A549 treated with Hydrocortisone at 1 μM for 4 hours (cell line): ENCODE measurements at places on chromosomes 3 and 15. TPM values are rescaled to one million over a fixed set of nuclear protein-coding genes. Genes with fewer than 3 reads are reported as not detected.

CHRFAM7A gene
- 5.2 to 7.9 TPM (median 7.1 TPM) in 5 replicates for total RNA-seq

NEK10 gene
- total RNA-seq: 0.59 to 1.2 TPM (median 0.67 TPM) in 5 replicates

ATP2B2 gene
- 0.03 to 0.12 TPM (median 0.08 TPM) in 5 replicates for total RNA-seq

LRRIQ4 gene
- total RNA-seq: not detected in 5 replicates

FBXO40 gene
- total RNA-seq: not detected in 5 replicates

BDH1 gene
- total RNA-seq: 2.6 to 4.4 TPM (median 3.5 TPM) in 5 replicates

ZMYND10 gene
- 0.79 to 1.7 TPM (median 1.1 TPM) in 5 replicates for total RNA-seq

CMTM6 gene
- total RNA-seq: 33.8 to 49.5 TPM (median 40.3 TPM) in 5 replicates

IL17RD gene
- total RNA-seq: 0.54 to 1.4 TPM (median 1.1 TPM) in 5 replicates

PARP15 gene
- total RNA-seq: not detected in 5 replicates

LEKR1 gene
- 0.54 to 0.63 TPM (median 0.59 TPM) in 5 replicates for total RNA-seq

CD80 gene
- total RNA-seq: not detected in 5 replicates

LOXL1 gene
- 0.17 to 1.2 TPM (median 0.68 TPM) in 5 replicates for total RNA-seq

XYLB gene
- total RNA-seq: 3.2 to 4.9 TPM (median 3.6 TPM) in 5 replicates

SPATA12 gene
- 0.30 to 0.38 TPM (median 0.37 TPM) in 5 replicates for total RNA-seq

AGBL1 gene
- not detected in 5 replicates for total RNA-seq

STT3B gene
- total RNA-seq: 58.8 to 86.5 TPM (median 73.3 TPM) in 5 replicates

LMAN1L gene
- total RNA-seq: 0.09 to 0.15 TPM in 2 of 5 replicates, not detected in the others

ARL6IP5 gene
- total RNA-seq: 77.0 to 101 TPM (median 79.6 TPM) in 5 replicates

P3H2 gene
- 28.0 to 47.3 TPM (median 34.5 TPM) in 5 replicates for total RNA-seq

GHRL gene
- 0.13 TPM in 1 of 5 replicates, not detected in the others for total RNA-seq

AMOTL2 gene
- total RNA-seq: 48.8 to 54.2 TPM (median 50.3 TPM) in 5 replicates

EAF2 gene
- total RNA-seq: 1.6 to 2.4 TPM (median 2.1 TPM) in 5 replicates

CFAP20DC gene
- total RNA-seq: 2.1 to 2.7 TPM (median 2.2 TPM) in 5 replicates

FEZF2 gene
- not detected in 5 replicates for total RNA-seq

KCNAB1 gene
- not detected in 5 replicates for total RNA-seq

HTR3E gene
- total RNA-seq: not detected in 5 replicates

FAM107A gene
- total RNA-seq: 0.17 to 0.29 TPM (median 0.22 TPM) in 5 replicates

FANCD2OS gene
- not detected in 5 replicates for total RNA-seq

SRGAP3 gene
- 0.54 to 1.0 TPM (median 0.70 TPM) in 5 replicates for total RNA-seq

CFAP161 gene
- total RNA-seq: not detected in 5 replicates

MUSTN1 gene
- total RNA-seq: 0.20 to 0.32 TPM in 2 of 5 replicates, not detected in the others

GABRA5 gene
- total RNA-seq: 85.8 to 136 TPM (median 104 TPM) in 5 replicates

CTXN2 gene
- total RNA-seq: 0.03 to 0.07 TPM in 2 of 5 replicates, not detected in the others

GOLGA6B gene
- 0.06 to 0.09 TPM in 2 of 5 replicates, not detected in the others for total RNA-seq

CRABP1 gene
- total RNA-seq: 0.68 to 2.0 TPM (median 1.1 TPM) in 5 replicates

SLITRK3 gene
- total RNA-seq: not detected in 5 replicates

FOXB1 gene
- total RNA-seq: not detected in 5 replicates

CPEB1 gene
- 2.8 to 3.6 TPM (median 3.5 TPM) in 5 replicates for total RNA-seq

CLDN16 gene
- total RNA-seq: 0.03 to 0.14 TPM (median 0.08 TPM) in 3 of 5 replicates, not detected in the others

SNTN gene
- total RNA-seq: not detected in 5 replicates

PEAK1 gene
- total RNA-seq: 5.0 to 11.5 TPM (median 7.5 TPM) in 5 replicates

GOLGA8O gene
- 0.13 to 0.33 TPM (median 0.23 TPM) in 5 replicates for total RNA-seq
